ENCODE measurements at places on chromosomes 13 and 19.

- peak; percentile 33 for DNase-seq
These were observed 43.1 kb downstream of the CEBPG start for GRCh38 chr19:33416307-33417215.

- peak; percentile 90 for DNase-seq
These were observed at the start of gene ATP5F1D for GRCh38 chr19:1241417-1242095. Gene ATP5F1D, plus strand, starts transcription at chr19:1241751. Its CDS starts 100 bp downstream, at chr19:1241851.

GRCh38 chr13:33441015-33441414, 155.5 kb upstream of the STARD13 start:
- no peak for DNase-seq

DNA sequence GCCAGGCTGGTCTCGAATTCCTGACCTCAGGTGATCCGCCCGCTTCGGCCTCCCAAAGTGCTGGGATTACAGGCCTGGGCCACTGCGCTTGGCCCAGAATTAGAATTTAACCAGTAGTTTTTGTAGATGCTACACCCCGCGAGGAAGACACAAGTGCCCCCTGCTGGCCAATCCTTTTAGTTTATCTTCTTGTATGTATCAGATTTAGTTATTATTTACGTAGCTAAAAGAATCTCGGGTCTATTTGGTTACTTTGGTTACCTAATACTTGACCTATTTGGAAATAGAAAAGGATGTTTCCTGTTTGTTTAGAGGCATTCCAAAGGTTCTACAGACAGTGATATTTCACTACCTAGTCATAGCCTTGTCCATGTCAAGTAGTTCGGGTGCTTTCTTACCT, 22.0 kb downstream of the MUC16 start:
- no peak for DNase-seq

GRCh38 chr19:1513499-1514294, 878 bp upstream of the ADAMTSL5 start:
- peak; percentile 17 for DNase-seq

DNA sequence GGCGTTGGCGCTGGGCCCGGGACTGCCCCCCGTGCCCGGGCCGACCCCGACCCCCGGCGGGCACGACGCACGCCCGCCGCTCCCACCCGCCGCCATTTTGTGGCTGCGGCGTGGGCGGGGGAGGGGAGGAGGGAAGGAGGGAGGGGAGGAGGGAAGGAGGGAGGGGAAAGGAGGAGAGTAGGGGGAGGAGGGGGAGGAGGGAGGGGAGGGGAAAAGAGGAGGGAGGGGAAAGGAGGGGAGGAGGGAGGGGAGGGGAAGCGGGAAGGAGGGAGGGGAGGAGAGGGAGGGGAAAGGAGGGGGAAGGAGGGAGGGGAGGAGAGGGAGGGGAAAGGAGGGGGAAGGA, at the start of gene BTBD2:
TSS of gene BTBD2 (minus strand) at position 107 of the 343 bp plus-strand sequence. CDS start at position 96, 11 bp downstream.
- peak; percentile 71 for DNase-seq

Measured in fibroblast of the conjunctiva (primary cell).